ENCODE measurements at places on chromosomes 2 and 18. TPM values are rescaled to one million over a fixed set of nuclear protein-coding genes. Genes with fewer than 3 reads are reported as not detected.

Gene RAX
- 0.06 TPM for total RNA-seq

Gene STON1
- 9.5 TPM for total RNA-seq

Gene TRAPPC12
- 129 TPM for total RNA-seq

Gene RFTN2
- total RNA-seq = 8.3 TPM

Gene RBFA
- 27.1 TPM for total RNA-seq

Gene ASPRV1
- total RNA-seq = 3.8 TPM

Gene CPO
- 0.11 TPM for total RNA-seq

Gene SPATA3
- total RNA-seq = not detected

DNA sequence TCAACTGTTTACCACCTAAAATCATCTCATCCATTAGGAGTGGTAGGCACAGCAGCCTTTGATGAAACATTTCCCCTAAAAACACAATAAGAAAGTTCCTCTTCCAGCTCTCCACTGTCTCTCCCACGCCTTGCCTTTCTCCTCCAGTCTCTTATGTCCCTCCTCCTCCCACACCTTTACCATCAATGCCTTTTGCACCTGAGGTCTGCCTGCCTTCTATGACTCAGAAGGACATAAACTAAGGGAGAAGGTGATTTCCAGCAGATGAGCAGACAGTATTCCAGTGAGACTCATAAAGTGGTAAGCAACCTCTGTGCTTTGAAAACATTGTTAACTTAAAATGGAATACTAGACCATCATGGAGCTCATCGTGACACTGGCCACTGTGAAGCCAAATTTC lies 34.2 kb upstream of the NDUFV2 start:
- no peak for DNase-seq

- peak; percentile 66 for DNase-seq
These were observed 343.6 kb downstream of the TGIF1 start for GRCh38 chr18:3793545-3793944.

GRCh38 chr18:73047688-73048087 lies 179.9 kb upstream of the NETO1 start:
- DNase-seq = no peak

- no peak for DNase-seq
These were observed 70.0 kb upstream of the ATL2 start for GRCh38 chr2:38446906-38447561.

GRCh38 chr2:237774811-237775553 lies 23.6 kb upstream of the RBM44 start:
- DNase-seq = peak; percentile 64

DNA sequence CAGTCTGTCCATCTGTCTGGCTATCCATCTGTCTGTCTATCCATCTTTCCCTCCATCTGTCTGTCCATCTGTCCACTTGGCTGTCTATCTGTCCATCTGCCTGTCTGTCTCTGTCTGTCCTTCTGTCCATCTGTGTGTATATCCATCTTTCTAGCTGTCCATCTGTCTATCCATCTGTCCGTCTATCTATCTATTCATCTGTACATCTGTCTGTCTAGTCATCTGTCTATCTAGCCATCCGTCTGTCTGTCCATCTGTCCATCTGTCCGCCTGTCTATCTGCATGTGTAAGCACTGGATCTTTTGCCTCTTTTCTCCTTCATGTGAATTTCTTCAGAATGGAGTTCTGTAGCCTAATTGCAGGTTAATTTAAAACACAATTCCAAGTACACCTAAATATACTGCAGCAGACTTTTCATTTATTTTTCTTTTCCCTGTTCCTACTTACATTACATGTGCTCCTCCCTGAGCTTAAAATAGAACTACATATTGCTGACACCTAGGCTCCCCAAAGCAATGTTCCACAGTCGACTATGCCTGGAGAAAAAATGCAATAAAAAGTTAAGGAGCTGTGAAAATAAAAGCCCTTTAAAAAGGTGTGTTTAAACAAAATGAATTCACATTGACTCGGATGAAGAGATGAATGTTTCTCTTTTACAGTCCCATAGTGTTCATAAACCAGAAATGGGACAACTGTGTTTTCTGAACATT lies 37.4 kb upstream of the TXNDC2 start:
- no peak for DNase-seq

GRCh38 chr2:237919593-237919992 lies 47.2 kb upstream of the UBE2F start:
- no peak for DNase-seq

GRCh38 chr2:160889439-160890170 lies 270.6 kb upstream of the TANK start:
- no peak for DNase-seq

DNA sequence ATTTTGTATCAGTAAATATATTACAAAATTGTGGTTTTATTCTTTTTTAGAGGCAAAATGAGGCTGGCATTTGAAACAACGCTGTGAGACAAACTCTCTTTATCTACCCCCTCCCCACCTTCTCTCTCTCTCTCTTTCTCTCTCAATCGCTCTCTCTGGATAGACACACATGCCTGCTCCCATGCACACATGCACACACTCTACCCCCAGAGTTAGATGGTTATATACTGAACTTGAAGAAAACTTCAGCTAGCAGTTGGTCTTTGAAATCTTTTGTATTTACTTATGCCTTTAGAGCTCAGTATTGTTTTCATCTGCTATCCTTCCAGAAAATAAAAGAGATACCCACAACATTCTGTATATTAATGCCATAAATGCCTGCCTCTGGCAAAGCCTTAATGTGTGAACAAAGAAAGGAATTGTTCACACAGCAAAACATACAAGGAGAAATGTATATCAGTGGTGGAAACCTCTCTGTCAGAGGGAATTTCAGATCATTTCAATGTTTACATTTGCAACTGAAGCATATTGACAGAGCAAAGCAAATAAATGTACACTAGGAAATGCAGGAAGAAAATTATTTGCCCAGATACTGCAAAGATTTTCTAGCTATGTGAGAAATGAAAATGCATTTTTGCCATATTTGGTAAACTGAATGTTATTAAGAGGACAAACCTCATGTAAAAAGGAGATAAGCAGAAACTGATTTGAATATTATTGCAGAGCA lies 217.0 kb upstream of the UBE2E3 start:
- no peak for DNase-seq

- no peak for DNase-seq
These were observed 61.1 kb downstream of the XRCC5 start for GRCh38 chr2:216170076-216170763.

DNA sequence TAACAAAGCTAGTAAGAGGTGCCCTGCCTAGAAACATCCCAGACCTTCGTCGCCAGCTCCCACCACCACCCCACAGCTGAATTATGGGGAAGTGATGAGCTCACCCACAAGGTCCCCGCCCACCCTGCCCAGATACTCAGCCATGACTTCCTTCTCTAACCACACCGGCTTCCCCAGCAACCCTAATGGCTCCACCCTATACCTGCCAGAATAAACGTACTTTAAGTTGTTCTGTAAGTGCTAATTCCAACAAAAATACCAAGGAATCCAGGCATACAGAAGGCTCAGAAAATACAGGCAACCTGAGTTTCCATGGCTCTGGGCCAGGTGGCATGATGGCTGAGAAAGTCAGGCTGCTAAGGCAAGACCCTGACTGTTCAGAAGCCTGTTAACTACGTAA lies 39.1 kb downstream of the TMEM163 start:
- DNase-seq = no peak

DNA sequence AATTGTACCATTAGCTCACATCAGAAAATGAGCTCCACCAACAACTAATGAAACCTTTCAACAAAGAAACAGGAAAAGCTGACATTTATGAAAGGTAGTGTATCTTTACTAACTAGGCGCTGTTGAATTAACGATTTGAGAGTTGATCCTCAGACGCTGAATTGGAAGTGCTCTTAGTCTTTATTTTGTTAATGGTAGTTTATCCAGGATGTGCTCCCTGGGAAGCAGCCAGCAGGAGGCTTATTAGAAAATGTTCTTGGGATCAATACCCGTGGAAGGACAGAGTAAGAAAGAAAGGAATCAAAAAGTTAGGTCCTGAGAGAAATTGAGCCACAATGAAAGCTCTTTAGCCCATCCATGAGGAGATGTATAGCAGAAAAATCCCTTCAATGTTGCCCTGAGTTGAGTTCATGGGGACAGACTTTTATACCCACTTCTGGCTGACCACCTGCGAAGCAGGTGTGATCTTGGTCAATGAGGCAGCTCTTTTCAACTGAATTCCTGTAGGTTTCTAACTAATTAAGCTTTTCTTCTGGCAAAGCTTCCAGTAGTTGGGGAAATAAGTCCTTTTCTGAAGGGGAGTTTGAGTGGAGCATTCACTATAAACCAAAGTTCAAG lies 492.6 kb upstream of the REG3G start:
- no peak for DNase-seq

- no peak for DNase-seq
These were observed 65.0 kb downstream of the SCG2 start for GRCh38 chr2:223537115-223537514.

- no peak for DNase-seq
These were observed 45.4 kb upstream of the GORASP2 start for GRCh38 chr2:170883683-170884082.

- peak; percentile 67 for DNase-seq
These were observed 1.1 kb upstream of the TACR1 start for GRCh38 chr2:75200140-75201096.
